Esophagus muscularis mucosa (tissue), 4 donors: ENCODE measurements at places on chromosomes 5 and 9.

GRCh38 chr5:78597068-78597973 lies 51.3 kb downstream of the LHFPL2 start:
- peak; percentile 57 for DNase-seq

DNA sequence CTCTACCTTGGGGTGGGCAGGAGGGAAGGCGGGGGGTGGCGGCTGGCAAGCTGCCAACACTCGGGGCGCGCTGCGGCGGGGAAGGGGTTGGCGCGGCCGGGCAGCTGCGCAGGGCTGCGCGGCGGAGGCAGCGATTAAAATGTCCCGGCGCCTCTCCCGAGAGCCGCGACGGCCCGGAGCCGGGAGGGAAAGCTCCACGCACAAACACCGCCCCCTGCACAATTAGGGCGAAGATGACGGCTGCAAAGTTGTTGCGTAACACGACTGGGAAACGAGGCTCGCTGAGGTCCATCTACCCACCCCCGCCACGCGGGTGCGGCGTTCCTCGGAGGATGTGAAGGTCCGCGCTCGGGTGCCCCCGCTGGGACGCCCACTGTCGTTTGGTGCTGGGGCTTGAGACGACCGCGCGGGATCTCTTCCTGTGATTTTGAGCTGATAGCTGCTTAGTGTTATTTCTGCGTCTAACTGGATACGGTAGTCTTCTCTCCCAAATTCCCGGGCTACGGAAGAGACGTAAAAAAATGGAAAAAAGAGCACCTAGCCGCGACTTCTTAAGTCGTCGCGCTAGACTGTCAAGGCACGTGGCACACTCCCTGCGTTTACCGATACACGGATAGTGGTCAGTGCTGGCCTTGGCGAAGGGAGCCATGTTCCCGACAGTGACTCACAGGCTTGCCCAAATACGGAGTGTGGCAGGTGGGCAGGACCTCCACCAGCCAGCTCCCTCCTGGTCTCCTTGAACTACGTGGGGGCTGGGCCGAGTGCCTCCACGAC lies 958 bp upstream of the NFIL3 start:
- peak; percentile 98 for DNase-seq

GRCh38 chr9:130779153-130779855 lies 55.8 kb upstream of the ABL1 start:
- DNase-seq, result no peak

GRCh38 chr5:36948041-36948440 lies 71.5 kb downstream of the NIPBL start:
- no peak for DNase-seq
